Stimulated activated CD8-positive, alpha-beta memory T cell treated with anti-CD3 and anti-CD28 coated beads, Interleukin-4, amount 100 ng/mL, for 24 hours (primary cell): ENCODE measurements at places on chromosomes 3 and 15.
A peak's percentile ranks its signal among the peaks of the same experiment; 100 is the strongest.

DNA sequence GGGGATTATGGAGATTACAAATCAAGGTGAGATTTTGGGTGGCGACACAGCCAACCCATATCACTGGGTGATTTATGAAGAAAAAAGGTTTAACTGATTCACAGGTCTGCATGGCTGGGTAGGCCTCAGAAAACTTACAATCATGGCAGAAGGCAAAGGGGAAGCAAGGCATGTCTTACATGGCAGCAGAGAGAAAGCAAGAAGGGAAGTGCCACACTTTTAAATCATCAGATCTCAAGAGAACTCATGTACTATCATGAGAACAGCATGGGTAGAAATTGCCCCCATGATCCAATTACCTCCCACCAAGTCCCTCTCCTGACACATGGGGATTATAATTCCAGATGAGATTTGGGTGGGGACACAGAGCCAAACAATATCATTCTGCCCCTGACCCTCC, 59.7 kb downstream of the DPH6 start:
- no peak for DNase-seq

- DNase-seq = no peak
Measured at GRCh38 chr3:65593780-65594752, 444.7 kb downstream of the MAGI1 start.

- no peak for DNase-seq
Measured at GRCh38 chr15:80950291-80951078, 39.1 kb downstream of the MESD start.

- no peak for DNase-seq
Measured at GRCh38 chr15:32857732-32858131, 139.9 kb downstream of the GREM1 start.

DNA sequence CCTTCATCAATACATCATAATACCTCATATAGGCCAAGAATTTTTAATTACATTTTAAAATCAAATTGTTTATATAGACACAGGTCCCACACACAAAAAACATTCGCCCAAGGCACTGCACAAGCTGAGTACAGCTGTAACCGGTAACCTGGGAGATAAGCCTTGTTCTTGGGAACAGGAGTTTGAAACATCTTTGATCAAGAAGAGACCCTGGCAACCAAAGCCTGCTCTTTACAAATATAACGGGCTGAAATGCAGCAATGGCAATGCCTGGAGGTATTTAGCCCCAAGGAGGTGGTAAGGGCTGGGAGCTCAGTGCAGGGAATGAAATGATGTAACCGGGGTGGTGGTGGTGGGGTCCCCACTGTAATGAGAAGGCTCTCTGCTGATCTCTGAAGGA, 7.2 kb upstream of the CORO2B start:
- DNase-seq = no peak

DNA sequence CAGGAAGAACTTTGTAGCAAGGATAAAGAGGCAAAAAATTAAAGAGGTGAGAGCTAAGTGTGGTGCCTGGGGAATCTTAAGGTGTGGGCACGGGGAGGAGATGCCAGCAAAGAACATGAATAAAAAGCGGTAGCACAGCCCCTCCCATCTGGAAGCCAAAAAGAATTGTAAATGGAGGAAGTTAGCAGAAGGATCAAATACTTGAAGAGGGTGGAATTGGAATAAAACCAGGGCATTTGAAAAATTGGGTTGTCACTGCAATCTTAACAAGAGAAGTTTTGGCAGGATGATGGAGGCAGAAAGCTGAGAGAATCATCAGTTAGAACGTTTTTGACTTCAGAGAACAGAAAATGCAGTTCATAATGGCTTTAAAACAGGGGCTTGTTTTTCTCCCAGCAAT, 2.4 kb downstream of the CCR2 start:
- no peak for DNase-seq

DNA sequence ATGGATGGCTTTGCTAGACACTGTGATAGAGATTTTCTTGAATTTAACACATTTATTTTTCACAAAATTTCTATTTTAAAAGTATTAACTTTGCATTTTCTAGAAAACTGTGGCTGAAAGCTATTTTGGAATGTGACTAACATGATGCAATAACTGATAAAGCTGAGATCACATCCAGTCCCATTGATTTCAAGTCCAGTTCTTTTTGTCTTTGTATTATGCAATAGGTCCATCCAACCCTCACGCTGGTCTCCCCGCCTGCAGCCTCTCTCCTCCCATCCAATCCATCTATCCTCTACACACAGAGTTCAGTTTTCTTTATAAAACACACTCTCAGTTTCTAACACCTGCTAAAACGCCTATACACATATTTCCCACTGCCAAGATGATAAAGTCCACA, 178.8 kb downstream of the CNTN3 start:
- DNase-seq = no peak

GRCh38 chr3:38541806-38542205, 45.7 kb downstream of the EXOG start:
- no peak for DNase-seq

- no peak for DNase-seq
Measured at GRCh38 chr15:64216730-64217428, 54.1 kb upstream of the PPIB start.

DNA sequence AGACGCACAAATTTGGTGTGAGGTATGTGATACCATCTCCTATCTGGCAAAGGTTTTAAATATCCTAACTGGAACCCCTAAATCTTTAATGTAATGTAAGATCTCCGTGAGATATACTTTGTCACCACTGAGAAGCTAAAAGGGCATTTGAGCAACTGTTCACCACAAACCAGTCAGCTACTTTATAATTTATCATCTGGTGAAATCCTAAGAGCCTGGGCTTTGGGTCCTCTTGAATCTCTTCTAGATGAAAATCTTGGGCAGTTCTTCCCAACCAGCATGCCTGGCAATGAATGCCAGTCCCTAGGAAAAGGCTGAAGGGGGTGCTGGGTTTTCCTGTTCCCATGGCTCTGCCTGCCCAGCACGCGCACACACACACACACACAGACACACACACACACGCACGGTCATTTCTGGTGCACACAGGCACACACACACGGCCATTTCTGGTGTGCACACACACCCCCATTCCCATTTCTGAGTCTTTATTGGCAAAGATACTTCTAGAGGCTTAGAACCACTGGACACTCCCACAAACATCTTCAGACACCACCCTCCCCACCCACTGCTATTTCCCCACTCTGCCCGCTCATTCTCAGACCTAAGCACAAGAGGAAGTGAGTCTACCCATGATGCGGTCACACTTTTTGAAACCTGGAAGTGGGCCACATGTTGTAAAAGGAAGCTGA, 72.6 kb downstream of the MYO1E start:
- DNase-seq = peak; percentile 58

GRCh38 chr3:107861904-107862303, 228.9 kb downstream of the CD47 start:
- DNase-seq = no peak

GRCh38 chr15:70343961-70344621, 246.4 kb upstream of the TLE3 start:
- no peak for DNase-seq

DNA sequence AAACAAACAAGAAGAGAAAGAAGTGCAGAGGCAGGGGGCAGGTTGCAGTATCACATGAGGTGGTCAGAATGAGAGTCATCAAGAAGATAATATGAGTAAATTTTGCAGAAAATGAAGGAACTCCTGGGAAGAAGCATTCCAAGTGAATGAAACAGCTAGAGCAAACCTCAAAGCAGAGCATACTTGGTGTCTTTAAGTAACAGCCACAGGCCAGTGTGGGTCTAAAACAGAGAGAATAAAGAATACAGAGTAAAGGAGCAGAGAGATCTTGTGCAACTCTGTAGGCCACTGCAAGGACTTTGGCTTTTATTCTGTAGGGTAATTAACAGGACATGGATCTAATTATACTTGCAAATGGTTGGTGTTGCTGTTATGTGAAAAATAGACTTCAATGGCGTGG, 81.3 kb downstream of the STAC start:
- DNase-seq = no peak

DNA sequence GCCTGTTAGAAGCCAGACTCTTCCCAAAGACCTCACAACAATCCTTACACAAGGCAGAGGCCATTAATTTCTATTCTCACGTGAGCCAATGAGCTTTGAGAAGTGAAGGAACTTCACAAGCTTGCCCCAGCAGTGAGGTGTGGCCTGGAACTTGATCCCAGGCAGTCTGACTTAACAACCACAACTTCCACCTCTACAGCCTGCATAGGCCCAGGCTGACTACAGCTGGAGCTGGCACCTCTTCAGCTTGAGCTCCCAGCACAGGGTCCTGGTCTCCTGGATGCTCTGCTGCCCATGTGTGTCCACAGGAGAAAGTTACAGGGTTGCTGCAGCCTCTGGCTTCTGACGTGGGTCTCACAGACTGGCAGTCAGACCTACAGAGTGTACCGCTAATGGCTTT, 111.0 kb downstream of the ERC2 start:
- DNase-seq = no peak

- DNase-seq = no peak
Measured at GRCh38 chr3:186022931-186023330, 85.1 kb upstream of the TRA2B start.

DNA sequence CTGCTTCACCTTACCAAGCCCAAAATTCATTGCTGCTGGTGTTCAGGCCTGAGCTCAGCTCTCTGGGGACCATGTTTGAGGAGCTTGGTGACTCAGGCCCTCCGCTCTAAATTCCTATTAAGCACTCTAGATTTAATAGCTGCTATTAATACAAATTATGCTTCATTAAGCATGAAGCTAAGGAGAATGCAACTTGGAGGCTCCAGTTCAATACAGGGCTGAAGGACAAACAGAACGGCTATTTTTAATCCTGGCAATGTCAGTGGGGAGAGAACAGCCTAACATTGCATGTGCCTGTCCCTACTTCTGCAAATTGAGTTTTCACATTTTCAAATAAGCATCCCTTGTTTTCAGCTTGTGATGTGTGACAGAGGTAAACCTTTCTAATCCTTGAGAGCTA, 80.1 kb upstream of the TRIM42 start:
- DNase-seq = no peak

DNA sequence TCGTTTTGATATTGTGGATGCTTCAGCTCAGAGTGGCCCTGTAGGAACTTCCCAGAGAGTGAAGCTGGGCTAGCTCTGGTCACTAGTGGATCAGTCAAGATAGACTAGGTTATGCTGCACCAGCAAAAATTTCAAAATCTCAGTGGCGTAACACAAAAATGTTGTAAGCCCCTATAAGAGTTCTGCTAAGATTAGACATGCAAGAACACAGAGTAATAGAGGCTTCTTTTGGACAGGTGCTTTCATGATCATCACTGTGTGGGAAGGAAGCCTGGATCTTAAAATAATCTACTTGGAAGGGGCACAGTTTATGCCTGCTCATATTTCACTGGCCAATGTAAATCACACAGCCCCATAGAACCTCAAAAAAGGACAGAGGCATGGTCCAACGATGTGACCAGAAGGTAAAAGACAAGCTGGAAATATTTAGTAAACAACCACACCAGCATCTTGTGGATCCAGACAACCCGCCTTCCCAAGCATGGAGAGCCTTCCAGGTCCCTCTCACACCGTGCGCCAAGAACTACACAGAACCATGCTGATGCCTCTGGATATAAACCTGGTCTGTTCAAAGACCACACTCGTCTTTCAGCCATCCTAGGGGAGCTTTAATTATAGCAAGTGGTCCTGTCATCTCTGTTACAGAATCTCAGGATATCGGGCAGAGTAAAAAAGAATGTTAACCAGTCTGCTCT, 554.3 kb downstream of the EPHB1 start:
- no peak for DNase-seq

DNA sequence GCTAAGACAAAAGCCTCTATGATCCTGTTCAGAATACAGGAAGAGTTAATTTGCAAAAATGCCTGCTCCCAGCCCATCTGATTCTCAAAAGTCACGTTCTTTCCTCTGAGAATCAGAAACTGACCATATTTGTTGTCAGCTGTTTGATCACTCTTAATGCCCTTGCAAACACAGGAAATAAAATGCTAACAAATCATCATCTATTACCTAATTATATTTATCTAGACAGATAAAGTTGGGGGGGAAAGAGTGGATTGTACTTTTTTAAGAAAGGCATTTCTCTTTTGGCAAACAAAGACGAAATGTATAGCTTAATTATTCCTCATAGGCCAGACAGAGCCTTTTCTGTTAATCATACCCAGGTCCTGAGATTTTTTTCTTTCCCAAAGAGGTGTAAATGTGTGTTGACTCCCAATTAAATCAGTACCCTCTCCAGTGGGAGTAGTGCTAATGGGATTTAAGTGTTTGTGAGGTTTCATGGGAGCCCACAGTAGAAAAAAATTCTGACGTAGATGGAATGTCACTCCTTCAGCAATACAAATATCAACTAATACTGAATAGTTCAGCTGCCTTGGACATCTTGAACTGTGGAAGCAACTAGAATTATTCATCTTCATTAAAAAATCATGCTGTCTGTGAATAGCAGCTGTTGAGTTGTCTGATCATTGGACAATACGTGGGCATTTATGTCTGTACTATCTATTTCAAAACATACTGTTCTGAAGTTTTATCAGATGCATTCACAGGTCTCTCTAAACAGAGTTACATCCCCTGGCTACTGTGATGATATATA, 22.5 kb upstream of the BNIP2 start:
- DNase-seq = no peak

- no peak for DNase-seq
Measured at GRCh38 chr3:94904156-94904674, 841.4 kb downstream of the NSUN3 start.
